Activated CD8-positive, alpha-beta memory T cell treated with anti-CD3 and anti-CD28 coated beads for 1 hour (primary cell): ENCODE measurements at places on chromosomes 4 and X.

DNA sequence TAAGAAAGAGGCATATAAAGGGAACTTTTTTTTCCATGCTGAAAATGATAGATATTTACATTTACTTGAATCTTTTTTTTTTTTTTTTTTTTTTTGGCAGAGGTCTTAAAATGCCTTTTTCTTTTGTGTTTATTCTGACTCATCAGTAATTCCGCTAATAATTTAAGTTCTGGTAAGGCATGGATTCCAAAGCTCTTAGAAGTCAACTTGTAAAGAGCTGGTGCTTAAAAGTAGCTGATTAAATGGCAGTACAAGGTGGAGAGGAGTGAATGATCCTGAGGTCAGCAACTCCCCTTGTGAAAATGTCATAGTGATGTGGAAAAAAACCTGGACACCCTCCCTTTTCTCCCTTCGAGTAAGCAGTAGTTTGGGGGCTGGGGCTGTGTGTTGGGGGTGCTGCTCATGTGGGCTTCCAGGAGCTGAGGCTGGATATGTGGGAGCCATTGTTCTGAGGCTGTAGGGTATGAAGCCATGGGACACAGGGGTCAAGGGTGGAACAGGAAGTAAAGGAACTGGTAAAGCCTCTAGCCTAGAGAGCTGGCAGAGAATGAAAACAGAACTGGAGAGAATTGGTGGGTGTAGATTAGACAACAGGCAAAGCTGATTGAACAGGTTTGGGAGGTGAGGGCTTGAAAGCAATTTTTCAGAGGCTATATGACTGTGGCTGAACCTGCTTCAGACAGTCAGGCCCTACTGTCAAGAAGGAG is 41.0 kb upstream of the PITX2 start:
- DNase-seq: no peak

GRCh38 chr4:72442715-72443114 is 126.3 kb downstream of the ADAMTS3 start:
- DNase-seq: no peak

DNA sequence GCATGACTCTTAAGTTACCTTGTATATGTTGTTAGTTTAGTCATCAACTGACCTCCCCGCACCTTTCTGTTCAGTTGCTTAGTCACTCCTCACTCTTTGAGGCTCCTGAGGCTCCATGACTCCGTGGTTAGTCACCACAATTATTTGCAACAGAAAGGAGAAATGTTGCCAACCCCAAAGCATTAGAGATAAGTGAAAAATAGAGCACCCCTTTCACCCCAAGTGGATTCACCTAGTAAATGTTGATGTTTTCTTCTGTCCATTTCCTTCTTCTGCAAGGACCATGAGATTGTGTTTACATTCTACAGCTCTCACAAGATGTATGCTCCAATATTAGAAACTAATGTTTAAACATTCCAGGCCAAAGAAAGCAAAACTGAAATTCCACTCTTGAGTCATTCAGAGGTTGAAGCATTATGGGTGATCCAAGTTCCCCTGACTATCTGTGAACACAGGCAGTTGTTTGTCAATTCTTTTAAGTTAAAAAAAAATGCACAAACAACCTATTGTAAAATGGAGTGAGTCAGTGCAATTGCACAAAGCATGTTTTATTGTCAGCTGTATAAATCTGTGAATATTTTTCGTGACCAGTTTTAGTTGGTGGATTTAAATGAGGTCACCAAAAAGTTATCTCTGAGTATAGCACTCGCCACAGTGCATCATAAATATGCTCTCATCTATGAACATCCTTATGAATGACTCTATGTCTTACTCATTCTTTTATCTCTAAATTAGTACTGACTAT is 552.4 kb upstream of the MAGEB2 start:
- DNase-seq: no peak

DNA sequence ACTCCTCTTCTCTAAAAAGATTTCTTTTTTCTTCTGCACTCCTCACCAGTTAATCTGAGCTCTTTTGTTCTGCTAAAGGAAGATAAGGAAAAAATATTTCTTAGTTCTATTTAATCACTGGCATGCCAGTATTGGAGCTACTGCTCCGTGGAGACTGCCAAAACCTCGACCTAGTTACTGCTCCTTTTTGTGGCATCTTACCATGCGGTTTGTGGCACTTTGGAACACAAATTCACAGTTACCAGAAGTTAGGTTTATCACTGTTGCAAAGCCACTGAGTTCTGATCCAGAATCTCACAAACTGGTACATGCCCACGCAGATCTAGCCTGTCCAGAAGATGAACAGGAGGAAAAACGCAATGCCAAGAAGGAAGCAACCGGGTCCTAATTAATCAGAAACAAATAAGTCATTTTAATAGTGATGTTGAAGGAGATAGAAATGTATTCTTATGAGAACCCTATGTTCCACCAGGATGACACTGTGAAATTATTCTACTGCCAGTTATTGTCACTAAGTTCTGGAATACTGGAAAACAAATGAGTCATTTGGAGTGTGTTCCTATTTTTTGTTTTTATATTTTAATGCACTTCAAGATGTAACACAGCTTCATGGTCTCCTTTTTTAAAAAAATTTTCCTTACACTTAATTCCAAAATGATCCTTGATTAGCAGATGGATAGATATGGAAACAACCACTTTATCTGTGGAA is 106.7 kb upstream of the GK2 start:
- DNase-seq: no peak

DNA sequence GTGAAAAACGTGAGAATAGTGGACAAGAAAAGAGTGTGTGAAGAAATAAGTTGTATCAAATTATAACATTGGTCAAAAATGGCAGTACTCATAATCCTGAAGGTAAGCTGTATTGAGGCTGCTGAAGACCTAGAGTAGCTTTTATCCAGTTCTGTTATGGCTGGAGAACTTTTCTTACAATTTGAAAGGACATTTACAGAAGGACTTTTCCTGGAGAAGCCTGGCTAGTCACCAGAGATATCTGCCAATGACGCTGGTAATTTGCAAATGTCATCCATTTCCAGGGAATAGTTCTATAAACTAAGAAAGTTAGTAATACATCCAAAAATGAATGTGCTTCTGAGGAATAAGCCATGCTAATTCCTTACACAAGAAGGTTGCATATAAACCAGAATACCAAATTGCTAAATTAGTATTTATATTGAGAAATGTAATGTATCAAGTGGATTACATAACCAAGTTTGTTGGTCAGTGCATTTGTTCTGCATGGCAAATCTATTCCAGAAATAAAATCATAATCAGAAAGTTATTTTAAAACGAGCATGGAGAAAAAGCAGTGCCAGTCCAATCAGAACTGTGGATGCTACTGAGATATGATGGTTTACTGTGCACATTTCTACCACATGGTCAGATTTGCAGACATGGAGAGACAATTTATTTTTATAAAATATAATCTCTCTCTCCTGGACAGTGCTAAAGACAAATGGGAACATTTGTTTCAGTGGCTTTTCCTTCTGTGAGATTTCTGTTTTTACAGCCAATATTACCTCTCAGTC is 743.7 kb upstream of the HS3ST1 start:
- DNase-seq: no peak
